Stimulated activated CD4-positive, alpha-beta T cell treated with anti-CD3 and anti-CD28 coated beads, Interleukin-15, amount 100 ng/mL, for 1 hour (primary cell): ENCODE measurements at places on chromosomes 12 and 14.

DNA sequence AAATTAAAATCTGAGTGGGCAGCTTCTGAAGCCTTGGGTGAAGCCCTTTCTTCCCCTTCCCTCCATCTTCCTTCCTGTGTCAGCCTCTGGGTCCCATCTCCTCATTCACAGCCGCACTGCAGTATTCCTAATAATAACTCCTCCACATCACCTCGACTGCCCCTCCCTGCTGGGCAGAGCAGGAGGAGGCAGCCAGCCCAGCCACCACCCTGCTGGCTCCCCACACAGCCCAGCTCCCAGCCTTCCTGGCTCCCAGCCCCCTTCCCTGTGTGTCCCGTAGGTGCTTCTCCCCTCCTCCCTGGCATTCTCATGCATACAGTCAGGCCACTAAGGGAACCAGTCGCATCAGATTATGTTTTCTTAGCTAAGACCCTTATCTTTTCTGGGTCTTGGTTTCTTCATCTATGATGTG is 3.7 kb downstream of the IFFO1 start:
- no peak for DNase-seq

DNA sequence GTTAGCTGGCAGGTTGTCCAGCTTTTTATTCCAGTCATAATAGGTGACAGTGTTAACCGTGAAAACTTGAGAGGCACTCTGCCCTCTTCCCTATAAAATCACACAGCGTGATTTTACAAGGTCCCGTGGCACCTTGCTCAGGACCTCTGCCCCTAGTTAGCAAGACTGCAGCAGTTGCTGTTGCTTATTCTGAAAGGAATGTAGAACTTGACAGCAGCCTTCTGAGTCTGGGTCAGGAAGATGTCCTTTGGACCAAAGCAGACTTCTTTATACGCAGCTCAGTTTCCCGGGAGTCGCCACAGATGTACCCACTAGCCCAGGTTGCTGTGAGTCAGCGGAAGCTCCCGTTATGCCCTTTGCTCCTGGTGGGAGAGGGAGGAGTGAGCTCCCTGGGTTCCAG is 13.2 kb downstream of the PRKAB1 start:
- DNase-seq, result no peak

DNA sequence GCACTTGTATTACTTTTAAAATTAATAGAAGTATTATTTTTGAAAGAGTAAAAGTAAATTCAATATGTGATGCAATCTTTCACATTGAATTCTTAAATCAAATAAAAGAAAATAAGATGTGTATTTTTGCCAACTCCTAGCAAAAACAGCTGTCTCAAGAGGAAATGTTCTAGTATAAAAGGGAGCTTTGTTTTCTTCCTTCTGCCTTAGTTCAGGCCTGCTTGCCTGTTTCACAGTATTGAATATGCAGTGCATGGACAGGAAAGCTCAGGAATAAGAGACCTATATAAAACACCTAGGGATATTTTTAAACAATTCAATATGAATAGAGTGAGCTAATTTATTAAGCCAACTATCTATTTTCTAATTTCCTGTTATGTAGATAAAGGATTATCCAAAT is 294.8 kb upstream of the G2E3 start:
- DNase-seq, result no peak

DNA sequence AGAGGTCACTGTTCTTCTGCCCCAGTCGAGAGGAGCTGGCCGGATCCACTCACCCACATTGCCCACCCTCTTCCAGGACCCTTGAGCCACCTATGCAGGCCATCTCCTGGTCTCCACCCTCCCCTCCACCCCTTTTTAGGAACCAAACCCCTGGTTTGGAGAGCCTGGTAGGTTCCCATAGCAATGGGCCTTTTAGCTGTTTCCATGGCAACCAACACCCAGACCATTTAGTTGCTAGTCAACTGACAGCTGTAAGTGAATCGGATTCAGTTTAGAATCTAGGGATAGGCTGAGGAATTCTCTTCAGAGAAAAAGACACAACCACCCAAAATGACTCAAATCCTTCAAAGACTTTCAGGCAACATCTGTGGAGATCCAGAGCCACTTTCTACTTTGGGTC is 16.5 kb downstream of the NPC2 start:
- DNase-seq, result no peak

- no peak for DNase-seq
Observed at GRCh38 chr12:18683327-18684013, 54.3 kb downstream of the PLCZ1 start.

GRCh38 chr14:52602131-52602530 is 49.5 kb downstream of the GPR137C start:
- no peak for DNase-seq

DNA sequence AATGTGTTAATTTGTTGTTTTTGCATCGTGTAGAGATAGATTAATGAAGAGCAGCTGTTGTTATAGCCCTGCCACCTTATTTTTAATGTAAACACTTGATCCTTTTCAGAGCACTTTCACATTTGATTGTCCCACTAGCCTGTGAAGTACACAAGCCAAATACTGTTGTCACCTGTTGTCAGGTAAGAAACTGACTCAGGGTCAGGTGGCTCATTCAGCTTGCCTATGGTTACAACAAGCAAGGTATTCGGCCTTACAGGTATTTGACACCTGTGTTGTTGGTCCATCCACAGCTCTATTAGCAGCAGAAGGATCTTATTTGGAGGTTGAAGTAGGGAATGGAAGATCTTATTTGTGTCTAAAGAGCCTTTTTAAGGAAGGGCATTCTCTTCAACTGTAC is 108.9 kb downstream of the GPR135 start:
- no peak for DNase-seq

GRCh38 chr14:31660728-31661127 is 99.5 kb downstream of the NUBPL start:
- DNase-seq, result no peak

DNA sequence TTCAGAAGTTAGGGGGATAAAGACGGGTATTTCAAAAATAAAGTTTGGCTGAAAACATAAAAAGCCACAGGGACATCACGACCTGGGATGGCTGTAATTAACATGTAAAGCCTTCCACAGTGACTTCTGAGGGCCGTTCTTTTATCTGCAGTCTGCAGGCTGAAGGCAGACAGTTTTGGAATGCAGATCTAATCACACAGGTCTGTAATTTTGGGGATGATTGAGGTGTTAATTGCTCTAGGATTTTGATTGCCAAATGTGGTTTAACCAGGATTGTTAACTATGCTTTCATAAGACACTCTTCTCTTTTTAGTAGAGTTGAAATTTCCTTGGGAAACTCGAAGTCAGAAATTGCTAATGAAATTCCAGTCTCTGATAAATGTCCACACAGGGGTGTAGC is 355.5 kb downstream of the ATP23 start:
- no peak for DNase-seq

DNA sequence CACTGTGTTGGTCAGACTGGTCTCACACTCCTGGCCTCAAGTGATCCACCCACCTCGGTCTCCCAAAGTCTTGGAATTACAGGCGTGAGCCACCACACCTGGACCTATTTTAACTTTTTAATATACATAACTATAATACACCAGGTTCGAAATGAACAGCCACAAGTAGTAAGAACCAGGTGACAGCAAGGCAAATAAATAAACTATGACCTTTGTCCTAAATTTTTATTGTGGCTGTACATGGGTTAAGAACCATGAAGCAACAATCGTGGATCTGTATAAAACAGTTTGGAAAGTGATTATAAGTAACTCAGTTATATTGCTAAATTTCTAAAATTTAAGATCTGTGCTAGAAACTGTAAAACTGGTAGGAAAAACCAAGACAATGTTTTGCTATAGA is 41.5 kb downstream of the GXYLT1 start:
- DNase-seq, result no peak

DNA sequence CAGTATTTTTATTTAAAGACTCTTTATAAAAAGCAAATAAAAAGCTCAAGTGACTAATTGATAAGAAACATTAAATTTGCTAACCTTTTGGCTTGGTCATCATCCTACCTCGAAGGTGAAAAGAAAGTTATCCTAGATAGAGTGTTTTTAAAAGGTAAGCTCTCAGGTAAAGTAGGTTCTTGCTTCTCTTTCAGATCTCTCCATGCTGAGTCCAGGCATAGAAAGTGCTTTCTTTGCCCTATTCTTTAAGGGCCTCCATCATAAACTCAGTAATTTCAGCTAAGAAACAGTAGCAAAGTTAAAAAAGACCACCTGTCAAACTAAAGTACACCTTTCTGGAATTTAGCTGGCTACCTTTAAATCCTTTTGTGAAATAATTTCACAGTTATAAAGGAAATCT is 20.6 kb upstream of the ANHX start:
- no peak for DNase-seq

DNA sequence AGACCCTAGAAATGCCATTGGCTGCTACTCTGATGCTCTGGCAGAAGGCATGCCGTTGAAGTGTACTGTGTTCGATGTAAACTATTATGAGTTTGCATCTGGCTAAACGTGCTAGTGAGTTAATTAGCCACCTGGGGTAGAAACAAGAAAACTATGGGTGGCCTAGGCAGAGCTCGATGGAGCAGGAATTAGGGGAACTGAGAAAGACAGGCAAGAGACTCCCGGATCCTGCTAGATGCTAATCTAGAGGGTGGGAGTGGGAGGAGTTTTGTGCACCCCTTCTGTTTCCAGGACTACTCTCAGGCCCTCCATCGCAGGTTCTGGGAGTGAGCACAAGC is 32.0 kb downstream of the TMEM63C start:
- no peak for DNase-seq

DNA sequence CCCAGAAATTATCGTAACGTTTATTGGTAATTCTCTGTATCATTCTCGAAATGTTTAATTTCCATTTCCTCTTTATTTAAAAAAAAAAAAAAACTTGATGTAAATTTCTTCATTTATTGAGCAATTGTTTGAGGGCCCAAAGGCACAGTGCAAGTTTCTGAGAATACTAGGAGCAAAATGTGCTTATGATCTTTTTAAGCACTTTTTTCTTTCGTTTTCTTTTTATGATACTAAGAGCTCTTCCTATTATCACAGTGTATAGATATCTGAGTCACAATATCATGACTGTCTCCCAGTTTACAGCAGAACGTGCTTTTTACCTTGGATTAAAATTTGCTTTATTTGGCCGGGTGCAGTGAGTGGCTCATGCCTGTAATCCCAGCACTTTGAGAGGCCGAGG is 5.6 kb downstream of the ATP2A2 start:
- DNase-seq, result no peak

GRCh38 chr14:81478446-81478845 is 55.2 kb downstream of the SEL1L start:
- no peak for DNase-seq
